ENCODE measurements at places on chromosomes 5 and 9.

- DNase-seq, result no peak
These were observed 129.8 kb downstream of the GADD45G start for GRCh38 chr9:89734600-89735041.

DNA sequence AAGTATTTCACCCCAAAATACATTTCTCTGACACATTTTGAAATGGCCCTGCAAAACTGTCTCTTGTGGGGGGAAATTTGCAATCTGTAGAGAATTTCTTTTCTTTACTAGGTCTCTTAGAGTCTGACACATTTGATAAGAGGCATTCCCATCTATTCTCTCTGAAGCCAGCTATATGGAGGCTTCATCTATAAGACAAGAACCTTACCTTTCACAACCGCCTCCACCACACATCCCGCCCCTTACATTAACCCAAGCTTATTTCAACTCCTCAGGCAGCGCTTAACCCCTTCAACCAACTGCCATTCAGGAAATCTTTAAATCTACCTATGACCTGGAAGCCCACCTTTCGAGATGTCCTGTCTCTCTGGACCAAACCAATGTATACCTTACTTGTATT lies 829.5 kb downstream of the TLE4 start:
- no peak for DNase-seq

GRCh38 chr9:124044448-124044847 lies 32.9 kb downstream of the LHX2 start:
- no peak for DNase-seq

DNA sequence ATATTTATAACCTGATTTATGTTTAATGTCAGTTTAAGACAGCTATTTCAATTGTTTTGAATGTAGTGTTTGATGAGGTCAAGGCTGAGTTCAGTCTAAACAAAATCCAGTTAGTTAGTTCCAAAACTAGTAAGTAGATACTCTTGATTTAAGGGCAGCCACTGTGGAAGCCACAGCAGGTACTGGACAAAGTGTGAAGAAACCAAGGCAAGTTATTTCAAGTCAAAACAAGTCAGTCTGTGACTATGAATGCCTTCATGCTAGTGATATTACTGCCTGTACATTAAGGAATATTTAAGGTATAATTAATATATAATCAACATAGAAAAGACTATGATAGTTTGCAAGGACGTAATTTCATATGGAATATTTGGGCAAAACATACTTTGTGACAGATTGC lies 362.3 kb downstream of the DMRTA1 start:
- no peak for DNase-seq

DNA sequence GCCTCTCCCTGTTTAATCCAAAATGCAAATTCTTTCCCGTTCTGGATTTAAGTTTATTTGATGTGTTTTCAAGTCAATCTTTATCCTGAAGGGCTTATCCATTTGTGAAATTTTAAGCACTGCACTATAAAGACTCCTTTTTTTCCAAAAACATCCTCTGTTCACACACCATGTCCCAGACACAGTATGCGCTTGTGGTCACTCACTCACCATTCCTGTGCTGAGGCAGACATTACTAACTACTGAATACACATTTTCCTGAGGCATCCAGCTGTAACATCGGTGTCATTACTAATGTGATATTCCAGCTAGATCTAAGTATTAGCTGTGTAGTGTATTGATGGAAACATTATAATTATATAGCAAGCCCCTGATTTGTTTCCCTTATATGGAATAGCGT lies 298.4 kb downstream of the KCTD16 start:
- no peak for DNase-seq

DNA sequence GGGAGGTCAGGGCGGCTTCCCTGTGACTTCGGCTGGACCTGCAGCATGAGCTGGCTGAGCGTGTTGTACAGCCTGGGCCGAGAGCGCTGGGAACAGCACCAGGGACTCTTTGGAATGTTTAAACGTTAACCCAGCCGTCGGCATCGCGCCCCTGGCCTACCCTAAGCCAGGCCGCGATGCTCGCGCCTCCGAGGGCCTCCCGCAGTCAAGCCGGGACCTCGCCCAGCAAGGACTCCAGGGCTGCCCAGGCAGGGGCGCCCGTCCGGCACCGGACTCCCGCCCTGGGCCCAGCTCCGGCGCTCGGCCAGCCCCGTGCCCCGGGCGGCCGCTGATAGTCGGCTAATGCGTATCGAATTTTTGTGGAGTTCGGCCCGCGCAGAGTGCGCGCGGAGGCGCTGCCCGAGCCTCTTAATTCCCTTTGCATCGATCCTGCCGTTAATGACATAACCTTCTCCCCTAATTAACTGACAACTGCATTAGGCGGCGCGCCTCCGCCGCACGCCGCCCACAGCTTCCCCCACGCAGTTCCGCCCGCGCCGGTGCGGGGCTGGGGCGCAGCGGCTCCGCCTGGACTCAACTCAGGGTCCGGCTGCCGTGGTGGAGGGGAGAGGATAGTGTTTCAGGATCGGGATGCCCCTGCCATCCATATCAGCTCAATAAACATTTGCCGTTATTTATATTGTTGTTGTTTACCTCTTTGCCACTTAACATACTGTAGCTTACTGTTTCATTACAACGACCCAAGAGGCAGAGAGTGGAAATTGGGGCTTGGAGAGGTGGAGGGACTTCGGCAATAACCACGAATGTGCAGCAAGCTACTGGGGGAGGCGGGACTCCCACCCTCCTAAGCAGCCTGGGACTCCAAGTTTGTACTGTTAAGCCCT lies 28.8 kb upstream of the CDC23 start:
- DNase-seq, result no peak

DNA sequence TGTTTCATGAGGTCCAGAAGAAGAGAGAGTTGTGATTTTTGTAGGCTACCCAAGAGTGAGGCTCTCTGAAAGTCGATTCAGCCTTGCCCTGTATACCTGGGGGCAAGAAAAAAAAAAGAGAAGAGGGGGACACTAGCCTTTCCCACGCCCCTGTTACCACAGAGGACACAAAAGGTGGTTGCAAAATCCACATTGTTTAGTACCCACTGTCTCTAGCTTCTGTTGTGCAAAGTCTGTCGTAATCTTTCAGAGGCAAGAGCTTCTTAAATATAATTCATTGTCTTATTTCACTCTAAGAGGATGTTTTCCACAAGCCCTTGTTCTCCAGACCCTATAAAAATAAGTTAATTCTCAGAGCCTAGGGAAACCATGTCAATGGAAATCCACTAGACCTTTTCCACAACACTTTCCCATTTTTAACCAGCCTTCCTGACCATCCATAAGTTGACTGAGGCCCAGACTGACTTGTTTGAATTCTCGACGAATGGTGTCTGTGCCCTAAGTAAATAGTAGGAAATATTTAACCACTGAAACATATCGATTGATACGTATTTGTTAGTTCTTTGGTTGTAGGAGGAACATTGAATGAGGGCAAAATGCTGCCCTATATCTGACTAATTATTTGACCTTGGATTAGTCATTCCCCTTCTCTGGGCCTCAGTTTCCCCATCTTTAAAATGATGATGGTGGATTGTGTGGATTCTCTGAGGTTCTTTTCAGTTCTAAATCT lies 182.7 kb downstream of the PAPPA start:
- no peak for DNase-seq

DNA sequence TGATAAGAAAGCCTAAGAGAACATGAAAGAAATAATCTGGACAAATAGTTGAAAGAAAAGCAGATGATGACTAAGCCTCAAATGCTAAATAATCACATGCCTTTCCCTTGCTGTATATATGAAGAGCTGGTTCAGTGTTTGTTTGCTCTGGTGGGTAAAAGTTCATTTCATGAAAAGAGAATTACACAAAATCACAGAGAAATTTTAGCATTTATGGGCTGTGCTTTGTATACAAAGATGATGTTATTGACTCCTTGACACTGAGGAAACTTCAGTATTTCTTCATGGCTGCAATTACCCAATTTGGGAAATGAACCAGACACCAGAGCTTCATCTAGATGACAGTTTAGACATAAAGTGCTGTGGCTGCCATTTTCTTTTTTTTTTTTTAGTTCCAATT lies 527.2 kb downstream of the NR2F1-AS1 start:
- no peak for DNase-seq
